ENCODE measurements at places on chromosomes 4 and X.

DNA sequence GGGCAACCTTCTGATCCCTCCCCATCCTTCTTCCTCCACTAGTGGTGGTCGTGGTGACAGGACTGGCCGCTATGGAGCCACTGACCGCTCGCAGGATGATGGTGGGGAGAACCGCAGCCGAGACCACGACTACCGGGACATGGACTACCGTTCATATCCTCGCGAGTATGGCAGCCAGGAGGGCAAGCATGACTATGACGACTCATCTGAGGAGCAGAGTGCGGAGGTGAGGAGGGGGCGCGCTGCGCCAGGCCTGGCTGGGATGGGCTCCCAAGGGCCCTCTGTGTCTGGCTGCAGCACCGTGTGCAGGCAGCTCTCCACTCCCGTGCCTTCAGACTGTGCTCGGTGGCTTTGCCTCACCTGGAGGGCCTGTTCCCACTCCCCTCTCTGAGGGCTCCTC lies 24.3 kb downstream of the RBM10 start:
- no peak for DNase-seq

GRCh38 chr4:99403380-99404184 lies 31.6 kb downstream of the ADH7 start:
- DNase-seq: no peak

- DNase-seq: no peak
These were observed 51.8 kb downstream of the TMEM131L start for GRCh38 chr4:153518001-153518400.

GRCh38 chrX:138945219-138945618 lies 233.7 kb upstream of the FGF13 start:
- no peak for DNase-seq

GRCh38 chr4:109410226-109410625 lies 23.4 kb upstream of the SEC24B start:
- no peak for DNase-seq

- no peak for DNase-seq
These were observed 53.5 kb downstream of the FAM114A1 start for GRCh38 chr4:38921151-38921550.

- no peak for DNase-seq
These were observed 17.0 kb upstream of the AP1AR start for GRCh38 chr4:112214390-112215264.

- peak; percentile 79 for DNase-seq
These were observed 103.2 kb downstream of the ANXA3 start for GRCh38 chr4:78654807-78655206.

GRCh38 chrX:31293409-31293808 lies 221.6 kb upstream of the FTHL17 start:
- no peak for DNase-seq

DNA sequence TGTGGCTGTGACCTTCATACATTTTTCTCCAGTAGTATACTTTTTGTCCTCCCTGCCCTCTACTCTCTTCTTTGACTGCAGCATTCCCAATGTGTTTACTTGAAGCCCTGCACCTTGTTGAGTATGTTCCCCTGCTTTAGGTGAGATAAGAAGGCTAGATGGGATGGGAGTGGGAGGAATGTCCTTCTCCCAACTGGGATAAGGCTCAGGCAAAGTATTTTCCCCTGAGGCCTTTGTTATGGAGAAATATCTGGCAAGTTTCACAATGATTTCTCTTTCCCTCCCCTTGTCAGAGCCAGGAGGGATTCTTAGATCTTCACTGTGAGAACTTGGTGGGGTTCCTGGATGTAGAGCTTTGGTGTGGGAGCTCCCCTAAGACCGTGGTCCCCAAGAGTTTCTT lies 131.8 kb downstream of the CLCN5 start:
- no peak for DNase-seq

GRCh38 chr4:13262816-13263215 lies 221.3 kb downstream of the RAB28 start:
- no peak for DNase-seq

DNA sequence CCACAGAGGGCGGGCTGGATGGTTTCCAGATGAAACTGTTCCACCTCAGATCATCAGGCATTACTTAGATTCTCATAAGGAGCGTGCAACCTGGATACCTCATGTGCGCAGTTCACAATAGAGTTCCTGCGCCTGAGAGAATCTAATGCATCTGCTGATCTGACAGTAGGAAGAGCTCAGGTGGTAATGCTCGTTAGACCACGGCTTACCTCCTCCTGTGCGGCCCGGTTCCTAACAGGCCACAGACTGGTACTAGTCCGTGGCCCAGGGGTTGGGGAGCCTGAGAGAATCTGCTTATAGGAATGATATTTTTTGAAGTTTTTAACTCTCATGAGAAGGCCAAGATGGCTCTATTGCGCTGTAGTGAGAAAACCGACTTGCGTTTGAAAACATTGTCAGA lies 5.4 kb downstream of the NCAPG start:
- DNase-seq: no peak

- no peak for DNase-seq
These were observed 713.4 kb downstream of the PCDH18 start for GRCh38 chr4:136818811-136819330.

- no peak for DNase-seq
These were observed 111.8 kb upstream of the H2AZ1 start for GRCh38 chr4:100061835-100062234.

GRCh38 chr4:2537011-2537830 lies 774 bp downstream of the FAM193A start:
- DNase-seq: peak; percentile 19

DNA sequence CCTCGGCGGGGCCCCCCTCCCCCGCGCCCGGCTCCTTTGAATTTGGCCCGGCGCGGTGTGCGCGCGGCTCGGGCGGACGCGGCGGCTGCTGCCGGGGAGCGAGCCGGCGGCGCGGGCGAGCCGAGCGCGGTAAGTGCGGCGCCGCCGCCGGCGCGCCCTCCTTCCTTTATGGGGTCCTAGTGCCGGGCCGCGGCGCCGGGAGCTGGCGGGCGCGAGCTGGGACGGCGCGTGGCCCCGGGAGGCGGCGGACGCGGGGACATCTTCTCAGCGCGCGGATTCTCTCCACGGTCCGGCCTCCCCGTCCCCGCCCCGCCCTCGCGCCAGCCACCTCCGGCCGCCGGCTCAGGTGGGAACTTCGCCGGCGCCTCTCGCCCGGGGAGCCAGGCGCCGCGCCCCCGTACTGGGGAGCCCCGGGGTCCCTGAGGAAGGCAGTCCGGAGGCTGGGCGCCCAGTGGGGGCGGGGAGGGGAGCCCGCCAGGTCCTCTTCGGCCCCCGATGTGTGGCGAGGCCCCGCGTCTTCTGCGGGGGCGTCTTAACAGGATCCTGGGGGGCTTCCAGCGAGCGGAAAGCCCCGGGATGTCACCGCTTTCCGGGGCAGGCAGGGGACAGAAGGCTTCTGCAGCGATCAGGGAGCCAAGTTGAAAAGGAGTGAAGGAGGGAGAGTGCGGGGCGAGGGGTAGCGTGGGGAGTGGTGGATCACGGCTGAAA lies 98.4 kb upstream of the TENM3 start:
- peak; percentile 7 for DNase-seq

GRCh38 chr4:24979554-24979953 lies 51.2 kb downstream of the LGI2 start:
- DNase-seq: peak; percentile 42

DNA sequence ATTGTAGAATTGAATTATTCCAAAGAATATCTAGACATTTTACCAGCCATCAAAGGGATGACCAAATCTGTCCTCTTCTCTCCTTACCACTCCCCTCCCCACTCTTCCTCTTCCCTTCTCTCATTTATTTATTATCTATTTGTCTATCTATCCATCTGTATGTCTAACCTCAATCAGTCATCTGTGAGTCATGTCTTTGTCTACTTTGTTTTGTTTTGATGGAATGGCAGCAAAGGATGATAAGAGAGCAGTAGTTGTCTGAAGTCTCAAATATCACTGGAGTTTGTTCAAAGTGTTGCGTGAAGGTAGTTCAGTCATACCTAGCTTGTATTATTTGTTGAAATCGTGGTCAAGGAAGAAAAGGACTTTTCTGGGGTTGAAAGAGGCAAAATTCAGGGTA lies 34.7 kb upstream of the PGRMC2 start:
- DNase-seq: peak; percentile 61

GRCh38 chr4:15955670-15956069 lies 7.3 kb downstream of the FGFBP2 start:
- DNase-seq: peak; percentile 29

GRCh38 chrX:77949840-77950239 lies 19.6 kb downstream of the PGAM4 start:
- DNase-seq: peak; percentile 16

- no peak for DNase-seq
These were observed 40.3 kb downstream of the AMMECR1 start for GRCh38 chrX:110277609-110278008.

DNA sequence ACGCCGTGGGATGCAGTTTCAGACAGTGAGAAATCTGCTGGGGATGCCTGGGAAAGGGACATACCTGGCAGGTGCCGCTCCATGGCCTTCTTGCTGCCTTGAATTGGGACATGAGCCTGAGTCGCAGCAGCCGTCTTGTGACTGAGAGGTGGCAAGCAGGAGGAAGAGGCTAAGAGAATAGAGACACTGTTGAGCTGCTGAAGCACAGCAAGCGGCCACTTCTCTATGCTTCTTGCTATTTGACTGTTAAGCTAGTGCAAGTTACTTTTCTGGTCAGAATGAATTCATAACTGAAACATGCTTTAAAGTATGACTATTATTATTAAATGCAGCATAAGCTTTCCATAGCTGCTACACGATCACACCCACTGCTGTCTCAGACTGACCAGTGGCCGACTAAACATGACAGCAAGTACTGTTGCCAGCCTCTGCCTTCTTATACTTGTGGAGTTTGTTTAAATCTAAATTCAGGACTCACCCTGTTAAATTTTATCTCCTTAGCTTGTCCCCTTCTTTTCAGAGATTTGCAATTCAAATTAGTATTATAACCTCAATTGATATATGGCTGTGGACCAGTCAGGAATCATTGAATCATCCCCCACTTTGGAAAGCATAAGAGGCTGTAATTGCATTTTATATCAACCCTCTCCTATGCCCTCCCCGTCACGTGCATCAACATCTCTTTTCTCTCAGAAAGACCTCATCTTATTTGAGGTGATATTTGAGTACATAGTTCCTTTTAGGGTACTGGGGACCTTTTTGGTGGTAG lies 24.8 kb upstream of the ACSL1 start:
- DNase-seq: no peak

GRCh38 chr4:76803522-76803921 lies 94.4 kb downstream of the SOWAHB start:
- DNase-seq: peak; percentile 84

- DNase-seq: no peak
These were observed 21.0 kb downstream of the ATP2B3 start for GRCh38 chrX:153538424-153538823.

- no peak for DNase-seq
These were observed 59.8 kb downstream of the DDIT4L start for GRCh38 chr4:100130491-100130890.

DNA sequence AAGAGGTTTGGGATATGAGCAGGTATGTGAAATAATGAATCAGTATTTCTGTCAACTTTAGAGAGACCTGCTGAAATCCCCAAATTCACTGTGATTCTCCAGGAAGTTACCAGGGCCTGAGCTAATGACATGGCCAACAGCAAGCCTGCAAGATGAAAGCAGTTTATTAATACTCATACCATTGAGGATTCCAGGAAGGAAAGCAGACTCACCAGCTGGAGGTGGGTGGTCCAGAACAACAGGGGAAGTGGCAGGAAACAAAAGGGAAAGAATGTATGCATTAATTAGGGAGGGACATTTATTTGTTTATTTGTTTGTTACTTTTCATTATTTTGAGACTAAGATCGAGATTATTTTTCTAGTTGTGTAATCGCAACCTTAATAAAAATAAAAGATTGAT lies 196.6 kb upstream of the AGA start:
- DNase-seq: no peak

GRCh38 chr4:102868153-102868780 lies 525 bp upstream of the CISD2 start:
- no peak for DNase-seq

- DNase-seq: peak; percentile 44
These were observed 231.5 kb downstream of the PCDH18 start for GRCh38 chr4:137300776-137301175.

GRCh38 chr4:164383058-164383357 lies 370.9 kb upstream of the SMIM31 start:
- DNase-seq: no peak

- DNase-seq: no peak
These were observed 115.1 kb upstream of the GPM6A start for GRCh38 chr4:175927121-175927520.

- DNase-seq: peak; percentile 26
These were observed at the start of gene GK for GRCh38 chrX:30653415-30654131. TSS of gene GK (plus strand) at chrX:30653423. CDS start at chrX:30653538, 115 bp downstream.

- peak; percentile 78 for DNase-seq
These were observed 47.7 kb downstream of the SPRY1 start for GRCh38 chr4:123444290-123444731.

DNA sequence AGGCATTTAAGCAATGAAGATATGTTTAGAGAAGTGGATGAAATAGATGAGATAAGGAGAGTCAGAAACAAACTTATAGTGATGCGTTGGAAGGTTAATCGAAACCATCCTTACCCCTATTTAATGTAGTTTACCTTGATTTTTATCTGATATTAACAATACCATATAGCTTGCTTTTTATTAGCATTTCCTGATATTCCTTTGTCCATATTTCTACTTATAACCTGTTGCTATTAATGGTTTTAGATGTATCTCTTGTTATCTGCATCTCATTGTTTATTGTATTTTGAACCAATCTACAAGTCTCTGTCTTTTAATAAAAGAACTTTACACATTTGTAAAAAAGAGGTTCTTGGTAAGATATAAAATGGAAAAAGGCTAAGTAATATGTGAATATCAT lies 1.6 kb downstream of the TCEAL9 start:
- DNase-seq: no peak

GRCh38 chr4:168659741-168660465 lies 163.1 kb downstream of the PALLD start:
- no peak for DNase-seq

GRCh38 chr4:178215309-178215708 lies 773.1 kb upstream of the AGA start:
- no peak for DNase-seq

- DNase-seq: no peak
These were observed 3.9 kb upstream of the MFAP3L start for GRCh38 chr4:170030121-170030520.

GRCh38 chrX:129040124-129040523 lies 483.2 kb downstream of the SMARCA1 start:
- DNase-seq: no peak

DNA sequence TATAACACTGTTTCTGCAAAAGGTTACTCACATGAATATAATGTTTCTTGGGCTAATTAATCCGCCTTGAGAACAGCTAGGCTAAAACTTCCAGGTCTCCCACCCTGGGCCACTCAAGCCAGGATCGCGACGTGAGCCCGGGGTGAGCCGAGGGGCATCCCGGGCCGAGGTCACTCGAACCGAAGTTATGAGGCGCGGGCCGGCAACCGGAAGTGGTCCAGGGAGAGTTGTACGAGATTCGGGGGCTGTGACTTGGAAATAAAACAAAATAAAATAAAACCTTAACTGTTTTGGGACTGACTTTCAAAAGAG lies 317 bp downstream of the CMC4 start:
- no peak for DNase-seq

GRCh38 chr4:5865896-5866599 lies 26.8 kb downstream of the CRMP1 start:
- no peak for DNase-seq

GRCh38 chrX:123449335-123449734 lies 265.3 kb downstream of the GRIA3 start:
- DNase-seq: no peak

GRCh38 chr4:84954982-84955567 lies 11.4 kb downstream of the WDFY3 start:
- no peak for DNase-seq

- DNase-seq: no peak
These were observed 171.2 kb downstream of the TMA16 start for GRCh38 chr4:163665521-163666331.

- DNase-seq: peak; percentile 16
These were observed 22.2 kb downstream of the CENPC start for GRCh38 chr4:67522851-67523671.

Data from foreskin fibroblast (primary cell).